A673 (cell line): ENCODE measurements at places on chromosomes 12 and 14.

DNA sequence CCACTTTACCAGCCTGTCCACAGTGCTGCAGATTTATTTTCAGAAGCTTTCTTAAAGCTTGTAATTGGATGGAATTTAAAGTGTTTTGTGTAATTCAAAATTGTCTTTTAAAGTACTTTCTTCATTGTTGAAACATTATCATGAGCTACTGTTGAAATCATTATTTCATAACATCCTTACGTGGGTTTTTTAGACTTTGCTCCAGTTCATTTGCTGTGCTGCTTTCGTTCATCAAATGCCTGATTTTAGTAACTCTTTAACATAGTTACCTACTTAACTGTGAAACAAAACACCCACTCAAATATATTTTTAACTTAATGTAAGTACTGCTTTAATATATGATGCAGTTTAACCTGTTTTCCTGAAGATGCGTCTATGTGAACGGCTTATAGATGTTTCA is 47.5 kb downstream of the PIWIL1 start:
- no peak for DNase-seq

- no peak for DNase-seq
Observed at GRCh38 chr14:101289911-101290310, 271.4 kb upstream of the DIO3 start.

DNA sequence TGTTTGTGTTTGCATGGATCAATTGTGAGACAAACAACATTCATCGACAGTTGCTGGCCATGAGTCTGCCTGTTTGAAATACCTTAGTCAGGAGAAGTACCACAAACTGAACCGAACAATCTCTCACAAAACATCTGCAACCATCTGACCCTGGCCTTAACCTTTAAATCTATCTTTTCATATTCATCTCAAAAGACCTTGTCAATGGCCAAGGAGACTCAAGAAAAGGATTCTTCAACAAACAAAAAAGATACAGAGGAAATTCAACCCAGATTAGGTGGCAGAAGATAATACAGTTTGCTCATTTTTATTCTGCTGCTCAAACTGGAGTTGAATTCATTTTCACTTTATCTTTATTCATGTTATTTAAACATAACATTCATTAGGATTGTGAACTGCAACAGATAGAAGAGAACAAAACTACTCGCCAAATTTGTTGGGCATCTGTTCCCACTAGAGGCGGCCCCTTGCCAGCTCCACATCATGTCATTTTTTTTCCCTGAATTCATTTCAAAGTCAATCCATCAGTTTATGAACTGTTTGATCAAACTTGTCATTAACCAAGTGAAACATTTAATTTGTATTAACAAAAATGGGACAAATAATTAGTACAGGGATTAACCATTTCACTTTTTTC is 152.3 kb upstream of the OTX2 start:
- DNase-seq, result no peak

- no peak for DNase-seq
Observed at GRCh38 chr12:99137124-99137855, 492.2 kb downstream of the APAF1 start.

DNA sequence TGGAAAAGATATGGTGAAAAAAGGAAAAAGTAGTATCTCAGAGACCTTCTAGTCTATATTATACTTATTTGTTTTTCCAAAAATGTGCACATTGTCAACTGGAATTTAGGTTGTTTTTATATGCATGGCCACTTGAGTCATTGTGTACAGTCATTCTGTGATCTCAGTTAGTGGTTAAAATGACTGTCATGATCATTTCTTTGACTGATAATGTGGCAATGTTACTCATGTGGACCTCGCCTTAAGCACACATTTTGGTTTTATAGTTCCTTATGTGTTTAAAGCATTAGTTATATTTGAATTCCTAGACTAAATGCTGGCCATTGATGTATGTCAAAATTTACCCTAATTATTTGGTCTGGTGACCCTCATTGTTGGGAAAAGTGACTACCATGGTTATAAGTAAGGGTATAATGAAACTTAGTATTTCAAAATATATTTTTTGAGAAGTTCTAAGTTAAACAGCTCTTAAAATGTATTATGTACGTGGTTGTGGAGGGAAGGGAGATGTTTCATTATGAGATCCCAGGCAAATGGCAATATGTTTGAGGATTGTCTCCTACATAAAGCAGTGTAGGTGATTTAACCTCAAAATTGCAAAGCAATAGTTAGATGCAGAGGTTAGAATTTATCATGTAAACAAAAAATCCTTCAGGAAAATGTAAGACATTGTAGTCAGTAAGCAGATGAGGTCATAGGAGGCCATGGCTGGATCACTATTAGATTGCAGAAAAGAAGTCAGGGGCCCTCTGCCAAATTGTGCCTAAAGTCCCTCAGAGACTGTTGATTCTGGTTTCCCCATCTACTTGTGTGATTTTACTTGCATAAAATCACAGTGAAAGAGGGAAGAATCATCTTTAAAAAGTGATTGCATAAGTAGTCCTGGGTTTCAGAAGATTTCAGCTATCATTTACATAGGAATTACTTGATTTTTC is 17.5 kb downstream of the PNMA1 start:
- DNase-seq, result no peak

DNA sequence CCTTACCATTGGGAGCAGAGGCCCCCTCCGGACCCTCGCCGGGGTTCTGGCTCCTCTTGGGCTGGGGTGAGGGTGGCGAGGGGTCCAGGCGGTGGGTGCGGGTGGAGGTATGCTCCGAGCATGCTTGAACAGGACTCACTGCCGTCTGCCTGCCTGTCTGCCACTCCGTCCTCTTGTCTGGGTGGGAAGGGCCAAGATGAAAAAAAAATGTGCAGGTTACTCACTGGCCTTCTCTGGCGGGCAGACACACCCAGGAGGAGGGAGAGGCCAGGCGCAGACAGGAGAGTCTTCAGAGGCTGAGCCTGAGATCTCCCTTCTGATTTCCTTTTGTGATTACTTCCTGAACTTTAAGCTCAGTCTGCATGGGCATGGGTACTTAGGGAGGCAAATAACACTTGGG is 76.1 kb downstream of the STON2 start:
- DNase-seq, result no peak

GRCh38 chr14:20631023-20631879 is 10.2 kb downstream of the OR6S1 start:
- DNase-seq, result peak; percentile 85

DNA sequence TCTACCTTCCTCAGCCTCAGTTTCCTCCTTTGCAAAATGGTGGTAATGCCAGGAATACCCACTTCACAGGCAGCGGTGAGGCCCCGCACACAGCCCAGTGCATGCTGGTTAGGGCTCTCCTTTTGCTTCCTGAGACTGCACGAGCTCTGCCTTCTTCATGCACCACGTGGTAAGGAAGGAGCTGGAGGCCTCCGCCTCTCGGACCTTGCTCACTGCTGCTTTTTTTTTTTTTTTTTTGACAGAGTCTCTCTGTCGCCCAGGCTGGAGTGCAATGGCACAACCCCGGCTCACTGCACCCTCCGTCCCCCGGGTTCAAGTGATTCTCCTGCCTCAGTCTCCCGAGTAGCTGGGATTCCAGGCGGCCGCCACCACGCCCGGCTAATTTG is 18.1 kb downstream of the TAMALIN start:
- no peak for DNase-seq

- no peak for DNase-seq
Observed at GRCh38 chr12:53289891-53290290, 5.5 kb upstream of the PFDN5 start.

- peak; percentile 93 for DNase-seq
Observed at GRCh38 chr12:30110958-30111586, 327.3 kb upstream of the TMTC1 start.

GRCh38 chr14:49879646-49880204 is 13.2 kb upstream of the ARF6 start:
- DNase-seq, result peak; percentile 79

DNA sequence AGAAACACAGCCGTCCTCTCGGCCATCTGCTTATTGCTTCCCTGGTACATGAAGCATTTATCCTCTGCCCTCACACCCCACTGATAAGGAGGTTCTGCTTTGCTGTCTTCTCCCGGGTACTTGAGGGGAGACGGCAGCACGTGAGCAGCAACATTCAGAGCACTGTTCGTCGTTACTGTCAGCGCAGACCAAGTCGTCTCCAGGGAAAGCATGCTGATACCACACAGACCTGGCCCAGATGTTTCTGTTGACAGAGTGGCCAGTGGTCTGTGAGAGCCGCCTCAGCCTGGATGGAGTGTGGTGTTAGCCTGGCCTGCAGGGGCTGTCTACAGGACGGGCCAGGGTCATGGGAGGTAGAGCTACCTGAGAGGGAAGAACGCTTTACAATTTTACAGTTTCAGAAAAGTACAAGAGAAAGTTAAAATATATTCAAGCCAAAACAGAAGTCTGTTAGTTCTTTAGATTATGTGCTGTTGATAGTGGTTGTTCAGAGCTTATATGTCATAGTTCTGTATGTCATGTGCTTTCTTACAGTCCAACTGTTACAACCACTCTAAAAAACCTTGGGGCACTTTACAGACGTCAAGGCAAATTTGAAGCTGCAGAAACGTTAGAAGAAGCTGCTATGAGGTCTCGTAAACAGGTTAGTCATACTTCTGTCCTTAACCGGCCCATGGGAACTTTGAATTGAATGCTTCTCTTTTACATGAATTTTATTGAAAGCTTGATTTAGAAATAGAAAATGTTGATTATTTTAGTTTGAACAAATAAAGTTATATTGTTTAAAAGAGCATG is 38.2 kb downstream of the XRCC3 start:
- DNase-seq, result no peak

- peak; percentile 77 for DNase-seq
Observed at GRCh38 chr12:54126696-54127537, 61.9 kb downstream of the SMUG1 start.

DNA sequence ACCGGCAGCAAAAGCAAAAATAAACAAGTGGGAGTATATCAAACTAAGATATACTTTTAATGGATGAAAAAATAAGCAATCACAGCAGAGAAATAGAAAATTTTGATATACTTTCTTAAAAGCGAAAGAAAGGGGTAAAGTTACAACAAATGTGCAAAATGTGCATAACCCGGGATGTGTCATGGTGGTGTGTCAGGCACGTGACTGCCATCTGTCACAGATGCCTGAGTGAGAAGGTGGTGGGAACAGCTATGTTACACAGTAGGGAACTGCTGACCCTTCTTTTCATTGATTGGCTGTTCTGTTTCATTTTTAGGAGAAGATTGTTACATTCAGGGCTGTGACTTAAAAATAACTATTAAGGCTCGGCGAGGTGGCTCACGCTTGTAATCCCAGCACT is 168.1 kb upstream of the PELI2 start:
- no peak for DNase-seq

DNA sequence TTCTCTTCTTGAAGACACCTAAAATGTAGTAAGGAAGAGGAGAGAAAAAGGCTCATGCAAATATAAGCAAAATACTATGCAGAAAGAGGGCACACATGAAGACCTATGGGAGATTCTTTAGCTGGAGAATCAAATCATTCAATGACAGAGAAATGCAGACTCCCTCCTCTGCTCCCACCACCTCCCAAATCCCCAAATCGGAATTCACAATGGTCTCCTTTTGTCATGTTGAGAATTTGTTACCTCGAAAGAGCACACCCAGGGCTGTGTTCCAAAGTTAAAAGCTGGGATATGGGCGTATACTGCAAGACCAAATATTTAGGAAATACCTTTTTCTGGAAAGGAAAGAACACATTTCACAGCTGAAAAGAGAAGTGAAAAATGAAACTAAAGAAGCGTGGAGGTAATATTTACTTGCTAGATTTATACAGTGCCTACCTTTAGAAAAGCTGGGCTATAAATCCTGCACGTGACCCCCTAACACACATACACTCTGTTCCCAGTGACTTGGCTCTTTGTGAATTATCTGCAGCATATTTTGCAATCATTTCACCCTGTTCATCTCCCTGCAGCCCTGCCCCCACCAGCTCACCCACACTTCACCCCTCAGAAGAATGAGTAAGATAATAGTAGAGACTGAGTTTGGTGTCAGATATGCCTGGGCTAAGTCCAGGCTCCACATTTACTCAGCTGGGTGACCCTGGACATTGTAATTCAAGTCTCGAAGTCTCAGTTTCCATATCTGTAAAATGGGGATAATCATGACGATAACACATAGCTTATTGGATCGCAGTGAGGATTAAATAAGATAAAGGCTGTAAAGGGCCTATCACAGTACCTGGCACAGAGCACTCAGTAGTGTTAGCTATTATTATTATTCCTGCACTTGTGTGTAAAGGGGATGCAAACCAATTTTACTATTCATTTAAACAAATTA is 2.9 kb upstream of the CACNA1C start:
- no peak for DNase-seq

DNA sequence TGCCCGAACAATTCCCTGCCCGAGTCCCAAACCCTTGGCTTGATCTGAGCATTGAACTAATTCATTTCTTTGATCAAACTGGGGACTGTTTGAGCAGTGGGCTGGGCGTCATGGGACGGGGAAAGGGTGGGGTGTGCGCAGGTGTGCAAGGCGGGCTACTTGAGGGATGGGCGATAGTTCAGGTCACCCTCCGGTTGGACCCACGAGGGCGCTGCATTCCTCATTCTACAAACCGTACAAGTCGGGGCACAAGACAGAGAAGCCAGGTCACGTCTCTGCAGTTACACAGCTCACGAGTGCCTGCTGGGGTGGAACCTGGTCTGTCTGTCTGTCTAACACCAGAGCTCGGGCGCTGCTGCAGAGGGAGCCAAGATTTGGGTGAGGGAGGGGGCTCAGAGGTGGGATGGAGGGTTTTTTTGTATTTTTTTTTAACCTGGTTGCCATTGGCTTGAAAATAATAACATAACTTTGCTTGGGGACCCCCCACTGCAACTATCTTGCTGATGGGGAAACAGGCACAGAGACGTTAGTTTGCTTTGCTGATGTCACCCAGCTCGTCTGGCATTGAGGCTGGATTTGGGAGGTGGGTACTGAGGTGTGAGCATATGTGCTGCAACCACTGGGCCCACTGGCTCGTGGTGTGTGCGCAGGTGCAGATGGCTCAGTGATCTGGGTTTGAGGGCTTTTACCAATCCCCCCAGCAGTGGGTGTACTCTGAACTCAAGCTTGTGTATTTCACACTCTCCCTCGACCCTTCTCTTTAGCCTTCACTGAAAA is 7.6 kb upstream of the RTL1 start:
- DNase-seq, result no peak

DNA sequence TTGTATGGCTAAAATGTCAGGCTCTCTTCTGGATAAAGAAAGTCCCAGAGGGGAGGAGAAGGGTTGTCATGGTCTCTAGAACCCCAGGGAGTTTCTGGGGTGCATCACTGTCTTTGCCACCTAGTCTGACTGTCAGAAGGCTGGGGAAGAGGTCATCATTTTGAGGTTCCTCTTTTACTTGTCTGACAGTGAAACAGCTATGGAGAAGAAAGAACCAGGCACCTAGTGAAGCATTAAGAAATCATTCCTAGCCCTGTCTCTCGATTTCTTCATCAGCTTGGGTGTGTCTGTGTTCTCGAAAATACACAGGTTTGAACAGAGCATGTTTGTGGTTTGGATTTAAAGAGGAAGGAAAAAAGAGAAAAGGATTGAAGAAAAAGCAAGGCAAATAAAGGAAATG is 158.7 kb upstream of the LRIG3 start:
- DNase-seq, result no peak
